ENCODE measurements at places on chromosomes 1 and 21. TPM values are rescaled to one million over a fixed set of nuclear protein-coding genes. Genes with fewer than 3 reads are reported as not detected.

KIFAP3 gene
- polyA plus RNA-seq = 38.6 TPM

MXRA8 gene
- polyA plus RNA-seq = 60.7 TPM

CCDC27 gene
- not detected for polyA plus RNA-seq

DNA sequence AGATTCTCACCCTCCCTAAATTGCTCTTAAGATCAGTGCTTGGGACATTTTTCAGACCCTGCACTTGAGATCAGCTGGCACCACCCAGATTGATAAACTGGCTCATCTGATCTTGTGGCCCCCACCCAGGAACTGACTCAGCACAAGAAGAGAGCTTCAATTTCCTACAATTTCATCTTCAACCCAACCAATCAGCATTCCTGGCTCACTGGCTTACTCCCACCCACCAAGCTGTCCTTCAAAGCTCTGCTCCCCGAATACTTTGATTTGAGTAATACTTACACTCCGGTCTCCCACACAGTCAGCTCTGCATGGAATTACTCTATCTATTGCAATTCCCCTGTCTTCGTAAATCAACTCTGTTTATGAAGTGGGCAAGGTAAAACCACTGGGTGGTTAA is 461.9 kb upstream of the RGS18 start:
- DNase-seq = no peak

GRCh38 chr1:205441716-205442050 is 14.2 kb downstream of the BLACAT1 start:
- DNase-seq = no peak

GRCh38 chr1:54086754-54087153 is 33.3 kb downstream of the TCEANC2 start:
- DNase-seq = no peak

NR0B2 gene
- not detected for polyA plus RNA-seq

- DNase-seq = peak; percentile 91
These were observed at the start of gene ETV3 for GRCh38 chr1:157138220-157139051. Gene ETV3 (minus strand): TSS chr1:157138395. CDS start chr1:157136352, 2,043 bp downstream.

DNA sequence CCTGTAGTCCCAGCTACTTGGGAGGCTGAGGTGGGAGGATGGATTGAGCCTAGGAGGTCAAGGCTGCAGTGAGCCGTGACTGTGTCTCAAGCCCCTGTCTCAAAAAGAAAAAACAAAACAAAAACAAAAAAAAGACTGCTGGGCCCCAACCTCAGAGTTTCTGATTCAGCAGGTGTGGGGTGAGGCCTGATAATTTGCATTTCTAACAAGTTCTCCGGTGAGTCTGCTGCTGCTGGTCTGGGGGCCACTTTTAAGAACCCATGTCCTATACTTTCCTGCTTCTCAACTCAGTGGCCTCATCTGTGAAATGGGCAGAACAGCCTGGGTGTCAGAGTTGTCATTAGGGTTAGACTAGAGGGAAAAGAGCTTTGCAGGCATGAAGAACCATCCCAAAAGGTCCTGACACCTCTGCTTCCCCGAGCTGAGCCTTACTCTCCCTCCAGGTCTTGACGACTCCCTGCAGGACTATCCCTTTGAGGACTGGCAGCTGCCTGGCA is 2.8 kb downstream of the CNKSR1 start:
- no peak for DNase-seq

- DNase-seq = no peak
These were observed 41.7 kb downstream of the ALPL start for GRCh38 chr1:21550866-21551475.
